ENCODE measurements at places on chromosomes 1 and 21.
A peak's percentile ranks its signal among the peaks of the same experiment; 100 is the strongest.

DNA sequence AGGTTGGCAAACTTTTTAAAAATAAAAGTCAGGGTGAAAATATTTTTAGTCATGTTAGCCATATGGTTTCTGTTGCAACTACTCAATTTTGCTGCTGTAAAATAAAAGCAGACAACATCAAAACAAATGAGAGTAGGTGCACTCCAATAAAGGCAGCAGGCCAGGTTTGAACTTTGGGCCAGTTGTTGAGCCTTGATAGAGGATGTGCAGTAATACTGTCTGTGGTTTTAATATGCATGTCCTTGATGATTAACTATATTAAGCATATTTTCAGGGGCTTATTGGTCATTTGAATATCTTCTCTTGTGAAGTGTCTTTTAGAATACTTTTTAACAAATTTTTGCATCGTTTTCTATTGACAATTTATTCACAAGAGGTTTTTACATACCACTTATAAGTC, 1399.9 kb upstream of the B3GALT2 start:
- DNase-seq, result no peak

DNA sequence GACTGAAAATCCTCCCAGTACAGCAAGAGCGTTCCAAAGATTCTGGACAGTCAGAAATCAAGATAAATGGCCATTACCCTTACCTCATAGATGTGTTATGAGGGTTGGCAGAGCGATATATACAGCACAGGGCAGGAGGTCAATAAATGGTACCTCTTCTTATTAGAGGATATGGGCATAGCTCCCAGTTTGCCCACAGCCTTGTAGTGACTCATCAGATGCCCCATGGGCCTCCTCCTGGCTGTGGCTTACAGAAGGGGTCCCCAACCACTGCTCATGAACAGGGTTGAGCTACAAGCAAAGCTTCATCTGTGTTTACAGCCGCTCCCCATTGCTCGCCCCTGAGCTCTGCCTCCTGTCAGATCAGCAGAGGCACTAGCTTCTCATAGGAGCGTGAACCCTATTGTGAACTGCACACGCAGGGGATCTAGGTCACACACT, 7.3 kb upstream of the IFNGR2 start:
- no peak for DNase-seq

DNA sequence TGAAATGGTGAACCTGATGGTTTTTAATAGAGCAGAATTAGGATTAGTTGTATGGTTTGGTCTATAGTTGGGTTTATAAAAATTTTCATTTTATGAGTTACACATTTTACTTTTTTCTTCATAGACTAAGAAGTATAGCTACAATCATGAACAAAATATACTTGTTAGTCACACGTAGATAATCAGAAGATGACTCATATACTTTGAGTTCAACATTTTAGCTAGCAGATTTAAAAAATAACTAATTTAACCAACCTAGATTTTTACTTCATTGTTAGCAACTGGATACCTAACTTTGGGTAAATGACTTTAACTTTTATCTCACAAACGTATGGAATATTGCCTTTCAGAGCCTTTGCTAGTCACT, 27.9 kb downstream of the MORC3 start:
- no peak for DNase-seq

GRCh38 chr1:117757668-117758067, 151.8 kb downstream of the TENT5C start:
- peak; percentile 23 for DNase-seq
